ENCODE measurements at places on chromosomes 16 and 17.

- no peak overlapping the region for H3K4me3 ChIP-seq
- H3K27ac ChIP-seq, result no peak overlapping the region
- no peak for DNase-seq
Observed at GRCh38 chr17:82225368-82226029, 3.3 kb upstream of the SLC16A3 start.

DNA sequence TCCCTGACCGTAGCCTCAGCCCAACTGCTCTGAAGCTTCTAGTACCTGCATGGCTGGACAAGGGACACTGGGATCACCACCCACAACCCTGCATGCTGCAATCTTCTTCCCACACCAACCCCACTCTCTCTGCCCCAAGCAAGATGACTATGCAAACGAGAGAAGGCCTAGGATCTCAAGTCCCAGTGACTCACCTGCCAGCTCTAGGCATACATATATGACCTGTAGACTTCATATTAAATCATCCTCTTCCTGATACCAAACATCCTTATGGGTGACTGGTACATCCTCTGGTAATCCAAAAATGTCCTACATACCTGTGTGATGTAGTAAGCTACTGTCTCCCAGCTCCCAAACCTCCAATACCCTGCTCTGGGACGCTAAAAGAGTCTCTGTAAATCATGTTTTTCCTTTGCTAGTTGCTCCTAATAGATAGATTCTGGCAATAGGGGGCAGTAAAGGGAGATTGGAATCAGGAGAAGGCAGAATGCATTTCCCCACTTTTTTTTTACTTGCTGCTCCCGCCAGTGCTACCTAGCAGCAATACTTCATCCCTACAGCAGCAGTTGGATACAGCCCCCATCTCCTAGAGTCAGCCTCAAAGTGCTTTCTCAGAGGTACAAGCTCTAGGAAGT lies 43.4 kb upstream of the SOX9 start:
- H3K4me3 ChIP-seq, result no peak overlapping the region
- no peaks in the 10 kb centered on the region for H3K36me3 ChIP-seq
- H3K4me1 ChIP-seq, result no peaks in the 10 kb centered on the region
- no peaks in the 10 kb centered on the region for H3K27me3 ChIP-seq

DNA sequence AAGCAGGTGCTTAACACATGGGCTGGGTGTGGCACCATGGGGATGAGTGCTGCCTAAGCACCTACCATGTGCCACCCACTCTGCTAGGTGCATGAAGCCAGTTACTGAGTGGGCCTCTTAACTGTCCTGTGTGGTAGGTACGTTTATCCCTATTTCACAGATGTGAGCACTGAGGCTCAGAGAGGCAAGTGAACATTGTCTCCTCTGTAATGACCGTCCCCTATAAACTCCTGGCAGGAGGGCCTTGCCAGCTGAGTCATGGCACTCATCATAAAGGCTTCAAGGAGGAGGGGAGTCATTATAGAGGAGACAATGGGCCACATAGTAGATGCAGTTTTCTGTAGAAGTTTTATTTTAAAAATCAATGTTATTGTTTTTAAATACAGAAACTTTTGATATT lies 79.1 kb downstream of the RAB11FIP4 start:
- H3K4me3 ChIP-seq, result no peak overlapping the region
- H3K36me3 ChIP-seq, result no peaks in the 10 kb centered on the region
- no peaks in the 10 kb centered on the region for H3K27me3 ChIP-seq

- H3K36me3 ChIP-seq, result peaks cover 16% of the 10 kb centered on the region
- no peak overlapping the region for H3K4me3 ChIP-seq
- H3K27me3 ChIP-seq, result no peaks in the 10 kb centered on the region
- peak overlapping the region; percentile 86 for H3K27ac ChIP-seq
- peaks cover 72% of the 10 kb centered on the region for H3K4me1 ChIP-seq
- DNase-seq, result no peak
Observed at GRCh38 chr17:76268991-76269981, 4.1 kb downstream of the UBALD2 start.

GRCh38 chr17:57097832-57098421 lies 12.9 kb downstream of the AKAP1 start:
- no peaks in the 10 kb centered on the region for H3K36me3 ChIP-seq
- no peaks in the 10 kb centered on the region for H3K4me1 ChIP-seq
- no peaks in the 10 kb centered on the region for H3K27me3 ChIP-seq
- DNase-seq, result no peak

- no peak overlapping the region for H3K27ac ChIP-seq
- no peak overlapping the region for H3K4me3 ChIP-seq
- peaks cover 29% of the 10 kb centered on the region for H3K4me1 ChIP-seq
- no peaks in the 10 kb centered on the region for H3K36me3 ChIP-seq
- no peak for DNase-seq
- H3K27me3 ChIP-seq, result peaks cover 36% of the 10 kb centered on the region
Observed at GRCh38 chr17:48592057-48592514, 1.5 kb downstream of the HOXB5 start.

- no peaks in the 10 kb centered on the region for H3K4me1 ChIP-seq
- no peaks in the 10 kb centered on the region for H3K27me3 ChIP-seq
- DNase-seq, result no peak
- no peak overlapping the region for H3K27ac ChIP-seq
- H3K36me3 ChIP-seq, result no peaks in the 10 kb centered on the region
- no peak overlapping the region for H3K4me3 ChIP-seq
Observed at GRCh38 chr17:71232801-71233559, 887.8 kb upstream of the SOX9 start.

- no peaks in the 10 kb centered on the region for H3K36me3 ChIP-seq
- H3K4me1 ChIP-seq, result no peaks in the 10 kb centered on the region
- no peaks in the 10 kb centered on the region for H3K27me3 ChIP-seq
- H3K4me3 ChIP-seq, result no peak overlapping the region
Observed at GRCh38 chr17:72421128-72422092, 300.6 kb downstream of the SOX9 start.

DNA sequence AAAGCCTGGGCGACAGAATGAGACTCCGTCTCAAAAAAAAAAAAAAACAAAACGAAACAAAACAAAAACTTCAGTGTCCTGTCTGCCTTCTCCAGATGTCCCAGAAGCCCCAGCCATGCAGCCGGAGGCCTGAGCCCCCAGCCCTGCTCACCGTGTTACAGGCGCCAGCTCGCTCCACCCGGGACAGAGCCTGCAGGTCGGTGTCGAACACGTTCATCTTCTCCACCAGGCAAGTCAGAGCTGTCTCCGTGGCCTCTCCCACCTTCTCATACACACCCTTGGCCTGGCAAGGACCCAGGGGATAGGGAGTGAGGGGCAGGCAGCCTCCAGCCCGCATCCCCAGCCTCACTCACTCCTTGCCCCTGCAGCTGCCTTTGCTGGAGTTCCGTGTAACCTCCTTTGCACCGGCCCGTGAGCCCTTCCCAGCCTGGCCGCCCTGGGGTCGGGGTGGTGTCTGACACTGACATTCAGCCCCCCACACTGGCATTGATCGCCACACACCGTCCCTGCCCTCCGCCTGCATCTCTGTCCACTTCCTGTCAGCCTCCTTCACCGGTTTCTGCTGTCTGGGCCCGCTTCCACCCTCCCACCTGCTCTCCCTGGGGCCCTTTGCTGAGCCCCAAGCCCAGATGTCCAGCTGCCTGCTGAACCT lies 20.9 kb downstream of the ATP2A3 start:
- DNase-seq, result no peak
- H3K27ac ChIP-seq, result no peak overlapping the region
- H3K27me3 ChIP-seq, result no peaks in the 10 kb centered on the region
- peaks cover 82% of the 10 kb centered on the region for H3K36me3 ChIP-seq

DNA sequence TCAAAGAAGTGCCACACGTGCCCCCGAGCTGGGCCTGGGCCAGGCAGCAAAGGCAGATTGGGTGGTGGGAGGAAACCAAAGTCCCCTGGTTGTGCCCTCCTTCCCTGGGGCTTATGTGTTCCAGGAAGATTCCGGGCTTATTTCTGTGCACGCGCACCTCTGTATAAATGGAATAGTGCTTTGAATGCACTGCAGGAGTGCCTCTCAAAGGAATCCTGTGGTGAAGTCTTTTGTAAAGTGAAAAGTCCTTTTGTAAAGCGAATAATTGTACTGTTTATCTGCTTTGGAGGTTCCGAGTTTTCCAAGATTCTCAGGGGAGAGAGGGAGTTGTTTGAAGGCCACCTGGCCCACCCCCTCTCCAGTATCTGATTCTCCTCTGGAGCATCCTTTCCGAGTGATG lies 26.8 kb downstream of the C17orf75 start:
- DNase-seq, result no peak
- H3K27ac ChIP-seq, result no peak overlapping the region
- H3K36me3 ChIP-seq, result no peaks in the 10 kb centered on the region
- no peaks in the 10 kb centered on the region for H3K4me1 ChIP-seq
- H3K27me3 ChIP-seq, result no peaks in the 10 kb centered on the region

- H3K4me1 ChIP-seq, result no peaks in the 10 kb centered on the region
- H3K27me3 ChIP-seq, result no peaks in the 10 kb centered on the region
- no peak for DNase-seq
- no peaks in the 10 kb centered on the region for H3K36me3 ChIP-seq
Observed at GRCh38 chr17:78944956-78945355, 19.8 kb upstream of the TIMP2 start.

DNA sequence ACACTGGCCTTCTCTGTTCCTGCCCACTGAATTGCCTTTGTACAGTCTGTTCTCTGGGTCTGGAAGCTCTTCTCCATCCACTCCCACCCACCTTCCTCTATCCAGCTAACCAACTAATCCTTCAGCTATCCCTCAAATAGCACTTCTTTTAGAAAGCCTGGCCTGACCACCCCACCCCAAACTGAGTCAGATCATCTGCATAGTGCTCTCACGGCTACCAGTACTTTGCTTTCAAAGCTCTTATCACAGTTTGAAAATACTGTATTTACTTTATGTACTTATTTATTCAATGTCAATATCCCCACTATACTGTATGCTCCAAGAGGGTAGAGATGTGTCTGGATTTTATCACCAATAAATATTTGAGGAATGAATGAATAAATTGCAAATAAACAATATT lies 4.5 kb upstream of the CLDN7 start:
- no peaks in the 10 kb centered on the region for H3K27me3 ChIP-seq
- no peak overlapping the region for H3K4me3 ChIP-seq
- DNase-seq, result no peak
- H3K4me1 ChIP-seq, result peaks cover 19% of the 10 kb centered on the region

DNA sequence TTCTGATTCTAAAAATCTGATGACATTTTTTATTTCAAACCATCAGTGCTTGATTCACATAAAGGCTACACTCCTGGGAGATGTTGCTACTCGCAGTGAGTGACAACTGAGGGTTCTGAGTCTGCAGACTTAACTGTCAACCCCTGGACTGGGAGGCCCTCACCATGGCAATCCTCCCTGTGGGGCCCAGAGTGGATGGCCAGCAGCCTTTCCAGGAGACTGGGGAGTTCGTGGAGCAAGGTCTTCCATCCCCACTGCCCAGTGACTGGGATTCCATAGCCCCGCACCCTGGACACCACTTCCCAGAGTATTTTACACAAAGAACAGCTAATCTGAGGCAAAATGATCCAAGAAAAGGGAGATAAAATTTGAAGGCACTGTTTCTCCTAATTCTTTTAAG lies 59.3 kb downstream of the CREBBP start:
- DNase-seq, result no peak
- no peaks in the 10 kb centered on the region for H3K27me3 ChIP-seq
- no peaks in the 10 kb centered on the region for H3K36me3 ChIP-seq
- H3K4me3 ChIP-seq, result no peak overlapping the region
- peaks cover 57% of the 10 kb centered on the region for H3K4me1 ChIP-seq
- H3K27ac ChIP-seq, result no peak overlapping the region

GRCh38 chr17:1695365-1695764 lies 10.7 kb upstream of the PRPF8 start:
- DNase-seq, result no peak
- H3K4me3 ChIP-seq, result no peak overlapping the region
- no peaks in the 10 kb centered on the region for H3K36me3 ChIP-seq
- no peak overlapping the region for H3K27ac ChIP-seq
- no peaks in the 10 kb centered on the region for H3K4me1 ChIP-seq

- H3K27me3 ChIP-seq, result no peaks in the 10 kb centered on the region
- no peak overlapping the region for H3K4me3 ChIP-seq
- no peak overlapping the region for H3K27ac ChIP-seq
- no peak for DNase-seq
Observed at GRCh38 chr16:10957771-10958482, 13.6 kb downstream of the CLEC16A start.

- DNase-seq, result no peak
- H3K36me3 ChIP-seq, result no peaks in the 10 kb centered on the region
- H3K27ac ChIP-seq, result no peak overlapping the region
- no peak overlapping the region for H3K4me3 ChIP-seq
Observed at GRCh38 chr16:86338403-86339115, 171.8 kb upstream of the FOXF1 start.

DNA sequence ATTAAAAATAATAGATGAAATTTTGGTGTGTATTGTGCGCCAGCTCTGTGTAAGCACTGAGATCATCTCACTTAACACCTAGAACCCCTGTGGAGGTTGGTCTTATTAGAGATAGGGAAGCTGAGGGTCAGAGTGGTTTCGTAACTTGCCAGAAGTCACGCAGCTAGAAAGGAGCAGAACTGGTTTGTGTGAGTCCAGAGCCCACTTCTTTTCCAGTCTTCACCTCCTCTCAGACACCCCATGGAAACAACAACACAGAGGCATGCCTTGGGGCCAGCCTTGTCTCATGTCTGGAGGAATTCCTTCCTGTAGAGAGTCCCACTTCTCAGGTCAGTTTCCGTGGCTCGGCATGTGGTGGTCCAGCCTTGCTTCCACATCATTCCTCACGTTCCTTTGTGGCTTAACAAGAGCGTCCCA lies 16.5 kb downstream of the YPEL2 start:
- H3K36me3 ChIP-seq, result no peaks in the 10 kb centered on the region
- no peaks in the 10 kb centered on the region for H3K27me3 ChIP-seq
- no peak overlapping the region for H3K27ac ChIP-seq
- no peak overlapping the region for H3K4me3 ChIP-seq

DNA sequence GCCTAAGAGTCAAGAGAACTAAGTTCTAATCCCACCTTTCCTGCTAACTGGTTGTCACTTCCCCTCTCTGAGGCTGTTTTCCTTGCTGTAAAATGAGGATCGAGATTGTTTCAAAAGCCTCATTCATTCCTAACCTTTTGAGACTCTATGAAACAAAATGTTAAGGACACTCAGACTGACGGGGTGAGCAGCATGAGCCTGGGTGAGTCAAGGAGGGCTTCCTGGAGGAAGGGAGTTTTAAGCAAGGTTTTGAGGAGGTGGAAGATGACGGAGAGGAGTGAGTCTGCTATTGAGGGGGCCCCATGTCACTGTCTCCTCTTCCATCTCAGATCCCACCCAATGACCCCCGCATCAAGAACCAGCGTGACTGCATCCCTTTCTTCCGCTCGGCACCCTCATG lies 4.1 kb downstream of the EPX start:
- H3K4me1 ChIP-seq, result no peaks in the 10 kb centered on the region
- no peak for DNase-seq
